Panc1 (cell line): ENCODE measurements at places on chromosomes 7 and 10. TPM values are rescaled to one million over a fixed set of nuclear protein-coding genes. Genes with fewer than 3 reads are reported as not detected.

The GSTK1 gene
- 100 TPM for total RNA-seq

GRCh38 chr10:70350501-70350900 lies 31.9 kb downstream of the LRRC20 start:
- no peaks in the 10 kb centered on the region for H3K36me3 ChIP-seq
- H3K27ac ChIP-seq: no peak overlapping the region
- H3K4me1 ChIP-seq: no peaks in the 10 kb centered on the region
- no peak overlapping the region for H3K4me3 ChIP-seq

The ADCY1 gene
- 2.1 TPM for total RNA-seq

DNA sequence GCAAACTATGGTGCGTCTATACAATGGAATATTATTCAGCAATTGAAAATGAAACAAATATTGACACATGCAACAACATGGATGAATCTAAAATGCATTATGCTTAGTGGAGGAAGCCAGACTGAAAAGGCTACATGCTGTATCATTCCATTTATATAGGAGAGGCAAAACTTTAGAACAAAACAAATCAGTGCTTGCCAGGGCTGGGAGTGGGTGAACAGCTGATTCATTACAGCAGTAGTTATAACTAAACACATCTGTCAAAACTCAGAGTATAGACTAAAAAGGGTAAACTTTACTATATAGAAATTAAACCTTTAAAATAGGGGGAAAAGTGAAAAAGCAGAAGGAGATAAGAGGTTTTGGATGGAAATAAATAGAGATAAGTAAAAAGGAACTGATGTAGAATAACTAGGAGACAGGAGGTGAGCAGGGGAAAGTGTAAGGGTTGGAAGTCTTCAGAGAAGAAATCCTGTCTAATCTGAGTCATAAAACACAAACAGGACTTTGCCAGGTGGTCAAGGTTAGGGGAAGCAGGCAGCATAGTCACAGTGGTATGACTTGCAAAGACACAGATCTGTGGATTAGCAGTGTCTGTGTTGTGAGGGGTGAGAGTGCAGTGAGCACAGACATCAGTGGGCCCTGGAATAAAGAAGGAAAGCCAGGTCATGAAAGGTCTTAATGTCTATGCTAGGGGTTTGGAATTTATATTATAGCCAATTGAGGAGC lies 349.8 kb downstream of the PHTF2 start:
- no peaks in the 10 kb centered on the region; the same call in 1 of the 2 replicates for H3K27me3 ChIP-seq
- no peak overlapping the region for H3K4me3 ChIP-seq
- H3K27ac ChIP-seq: no peak overlapping the region
- H3K36me3 ChIP-seq: no peaks in the 10 kb centered on the region
- H3K4me1 ChIP-seq: no peaks in the 10 kb centered on the region

The KEL gene
- total RNA-seq: 0.44 TPM

DNA sequence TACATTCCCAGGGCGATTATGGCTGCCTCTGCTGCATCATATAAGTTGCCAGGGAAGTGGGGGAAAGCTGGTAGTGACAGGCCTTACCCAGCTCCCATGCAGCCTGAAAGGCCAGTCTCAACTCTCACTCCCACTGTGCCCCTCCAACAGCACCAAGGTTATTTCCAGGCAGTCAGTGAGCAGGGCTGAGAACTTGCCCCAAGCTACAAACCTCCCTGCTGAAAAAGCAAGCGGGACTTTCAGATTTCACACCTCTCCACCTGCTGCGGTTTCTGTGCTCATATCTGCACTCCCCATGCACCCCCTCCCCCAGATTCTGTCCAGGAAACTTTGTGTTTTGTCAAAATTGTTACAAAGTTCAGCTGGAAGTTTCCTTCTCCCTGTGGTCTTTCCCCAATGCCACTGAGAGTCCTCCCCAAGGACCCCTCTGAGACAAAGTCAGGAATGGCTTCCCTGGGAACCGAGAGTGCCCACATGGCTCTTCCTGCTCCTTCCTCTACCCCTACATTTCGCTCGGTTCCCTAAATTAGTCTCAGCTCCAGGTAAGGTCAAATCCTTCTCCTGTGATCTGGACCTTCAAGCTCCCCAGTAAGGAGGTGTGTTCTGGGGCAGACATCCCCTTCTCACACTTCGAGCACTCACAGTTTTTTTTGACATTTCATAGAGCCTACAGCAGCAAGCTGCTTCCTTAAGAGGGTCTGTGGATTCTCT lies 25.3 kb upstream of the WNT2 start:
- no peak for DNase-seq
- no peak overlapping the region for H3K4me3 ChIP-seq
- peaks cover 3% of the 10 kb centered on the region; the same call in 1 of the 2 replicates for H3K27me3 ChIP-seq
- no peak overlapping the region for H3K27ac ChIP-seq
- H3K36me3 ChIP-seq: no peaks in the 10 kb centered on the region

- H3K4me3 ChIP-seq: no peak overlapping the region
- H3K4me1 ChIP-seq: no peaks in the 10 kb centered on the region
- H3K36me3 ChIP-seq: no peaks in the 10 kb centered on the region
These were observed 154.8 kb downstream of the GRID1 start for GRCh38 chr10:86211691-86212390.

The HEPACAM2 gene
- not detected for total RNA-seq

DNA sequence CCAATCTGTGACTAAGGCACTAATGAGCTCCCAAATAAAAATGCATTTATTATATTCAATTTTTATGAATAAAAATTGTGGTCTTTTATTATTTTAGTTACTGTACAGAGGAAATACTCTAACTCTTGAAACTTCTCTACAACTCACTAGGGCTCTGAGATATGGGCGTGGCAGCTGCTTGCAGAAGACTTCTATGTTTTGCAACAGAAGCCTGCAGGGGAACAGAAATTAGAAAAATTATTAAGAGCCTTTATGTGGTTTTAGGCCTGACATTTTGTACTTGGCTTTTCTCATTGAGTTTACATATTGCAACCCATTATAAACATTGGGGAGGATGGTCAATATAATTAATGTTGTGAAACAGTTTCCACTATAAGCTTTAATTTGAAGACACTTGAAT lies 581.4 kb downstream of the TNS3 start:
- no peaks in the 10 kb centered on the region for H3K27me3 ChIP-seq
- H3K4me3 ChIP-seq: no peak overlapping the region
- H3K27ac ChIP-seq: no peak overlapping the region

DNA sequence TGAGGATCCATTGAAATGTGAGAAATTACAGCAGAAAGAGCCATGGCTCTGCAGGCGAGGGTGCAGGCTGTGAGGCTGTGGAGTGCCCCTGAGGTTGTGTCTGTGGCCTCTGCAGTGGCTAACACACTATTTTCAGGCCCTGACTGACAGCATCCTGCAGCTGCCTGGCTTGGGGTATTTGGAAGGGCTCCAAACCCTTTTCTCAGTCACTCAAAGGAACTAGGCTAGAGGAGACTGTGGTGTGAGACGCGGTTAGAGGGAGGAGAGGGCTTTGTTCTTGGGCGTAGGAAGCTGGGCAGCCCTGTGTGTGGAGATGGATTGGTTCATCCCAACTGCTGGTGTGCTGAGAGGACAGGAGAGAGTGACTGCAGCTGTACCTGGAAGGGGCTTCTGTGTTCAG lies 134.9 kb downstream of the RAMP3 start:
- no peak for DNase-seq
- no peak overlapping the region for H3K27ac ChIP-seq
- H3K36me3 ChIP-seq: no peaks in the 10 kb centered on the region
- no peaks in the 10 kb centered on the region for H3K27me3 ChIP-seq
- no peaks in the 10 kb centered on the region for H3K4me1 ChIP-seq

The PDZD7 gene
- 1.8 TPM for total RNA-seq

- DNase-seq: no peak
- no peak overlapping the region for H3K4me3 ChIP-seq
- H3K27me3 ChIP-seq: no peaks in the 10 kb centered on the region
- no peak overlapping the region for H3K27ac ChIP-seq
- H3K4me1 ChIP-seq: no peaks in the 10 kb centered on the region
These were observed 43.2 kb downstream of the KAT6B start for GRCh38 chr10:74869635-74870034.

GRCh38 chr10:97891497-97892167 lies 42.0 kb downstream of the GOLGA7B start:
- no peak for DNase-seq
- H3K27ac ChIP-seq: no peak overlapping the region
- no peak overlapping the region for H3K4me3 ChIP-seq

The TMEM270 gene
- 0.72 TPM for total RNA-seq

The CCL24 gene
- not detected for total RNA-seq

- H3K27me3 ChIP-seq: no peaks in the 10 kb centered on the region
- H3K27ac ChIP-seq: no peak overlapping the region
- DNase-seq: no peak
- no peaks in the 10 kb centered on the region for H3K36me3 ChIP-seq
These were observed 22.1 kb upstream of the PPP1R17 start for GRCh38 chr7:31664890-31665289.

DNA sequence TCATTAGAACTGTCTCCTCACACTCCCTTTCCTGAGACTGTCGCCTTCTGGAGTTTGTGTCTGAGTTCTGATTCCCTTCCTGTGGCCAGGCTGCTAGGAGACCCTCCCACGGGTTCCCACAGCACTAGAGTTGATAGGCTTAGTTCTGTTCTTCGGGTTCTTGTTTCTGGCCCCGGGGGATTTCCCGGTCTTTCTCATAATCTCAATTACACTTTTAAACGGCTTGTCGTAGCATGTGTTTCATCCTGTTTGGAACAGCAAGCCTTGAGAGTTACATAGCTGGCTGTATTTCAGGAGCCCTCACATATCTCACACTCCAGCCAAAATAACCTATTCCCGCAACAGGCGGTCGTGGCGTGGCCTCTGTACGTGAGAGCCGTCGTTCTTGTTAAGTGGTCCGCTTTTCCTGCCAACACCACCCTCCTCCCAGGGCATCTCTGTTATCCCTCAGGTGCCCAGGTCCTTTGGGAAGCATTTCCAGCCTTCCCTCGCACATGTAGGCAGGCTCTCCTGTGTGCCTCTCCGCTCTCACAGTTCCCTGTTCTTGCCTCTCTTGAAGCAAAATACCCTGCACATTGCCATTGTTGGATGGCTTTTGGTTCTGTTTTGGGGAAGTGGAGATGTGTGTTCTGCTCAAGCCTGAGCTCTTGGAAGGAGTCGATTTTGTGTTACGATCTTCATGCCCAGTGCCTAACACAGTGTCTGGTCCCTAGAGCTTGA lies 46.0 kb downstream of the CDC123 start:
- no peaks in the 10 kb centered on the region for H3K4me1 ChIP-seq
- H3K27ac ChIP-seq: no peak overlapping the region
- H3K4me3 ChIP-seq: no peak overlapping the region
- DNase-seq: no peak
- no peaks in the 10 kb centered on the region for H3K27me3 ChIP-seq

DNA sequence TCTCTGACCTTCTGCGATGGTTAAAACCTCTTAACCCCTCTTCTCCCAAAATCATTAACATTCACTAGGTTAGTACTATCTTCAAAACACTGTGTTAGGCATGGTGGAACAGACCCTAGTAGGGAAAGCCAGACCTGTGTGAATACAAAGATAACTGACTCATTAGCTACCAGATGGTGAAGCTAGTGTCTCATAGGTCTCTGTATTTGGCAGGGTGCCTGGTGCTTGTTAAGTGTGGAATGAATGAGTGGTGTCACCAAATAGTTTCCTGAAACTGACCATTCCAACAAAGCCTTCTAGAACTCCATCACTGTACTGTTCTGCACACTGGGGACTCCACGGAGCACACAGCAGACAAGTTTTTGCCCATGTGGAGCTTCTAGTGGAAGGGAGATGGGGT lies 27.7 kb upstream of the TM9SF3 start:
- H3K27me3 ChIP-seq: no peaks in the 10 kb centered on the region
- no peak overlapping the region for H3K4me3 ChIP-seq
- no peak overlapping the region for H3K27ac ChIP-seq
- H3K36me3 ChIP-seq: no peaks in the 10 kb centered on the region

GRCh38 chr7:155829796-155830470 lies 17.7 kb upstream of the SHH start:
- peaks cover 3% of the 10 kb centered on the region for H3K4me1 ChIP-seq
- no peaks in the 10 kb centered on the region for H3K36me3 ChIP-seq
- no peak overlapping the region for H3K4me3 ChIP-seq
- DNase-seq: no peak

- H3K27ac ChIP-seq: no peak overlapping the region
- H3K27me3 ChIP-seq: peaks cover 3% of the 10 kb centered on the region; the same call in 1 of the 2 replicates
- no peak overlapping the region for H3K4me3 ChIP-seq
- H3K36me3 ChIP-seq: no peaks in the 10 kb centered on the region
These were observed 55.0 kb upstream of the LBX1 start for GRCh38 chr10:101284101-101284743.

DNA sequence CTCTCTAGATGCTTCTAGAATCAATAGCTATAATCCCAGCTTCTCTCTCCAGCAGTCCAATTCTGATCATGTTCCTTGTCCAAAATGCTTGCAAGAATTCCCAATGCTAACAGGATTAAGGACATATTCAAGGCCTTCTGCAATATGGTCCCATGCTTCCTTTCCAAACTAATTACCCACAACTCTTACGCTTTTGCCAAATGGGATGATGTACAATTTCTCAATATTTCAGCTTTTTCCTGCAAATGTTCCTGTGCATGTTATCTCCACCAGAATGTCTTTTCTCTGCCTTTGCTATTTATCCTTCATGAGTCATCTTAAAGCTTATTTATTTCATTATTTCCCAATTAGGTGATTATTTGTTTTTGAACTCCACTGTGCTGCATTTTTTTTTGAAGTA lies 556.4 kb downstream of the SORCS1 start:
- no peaks in the 10 kb centered on the region for H3K4me1 ChIP-seq
- H3K36me3 ChIP-seq: no peaks in the 10 kb centered on the region
- no peak overlapping the region for H3K4me3 ChIP-seq
- DNase-seq: no peak
- H3K27me3 ChIP-seq: no peaks in the 10 kb centered on the region

GRCh38 chr7:148905093-148905666 lies 21.1 kb upstream of the EZH2 start:
- H3K36me3 ChIP-seq: no peaks in the 10 kb centered on the region
- H3K4me1 ChIP-seq: no peaks in the 10 kb centered on the region
- no peak for DNase-seq
- H3K27ac ChIP-seq: no peak overlapping the region

The COL26A1 gene
- 25.8 TPM for total RNA-seq

- H3K36me3 ChIP-seq: no peaks in the 10 kb centered on the region
- H3K4me3 ChIP-seq: no peak overlapping the region
- no peaks in the 10 kb centered on the region for H3K4me1 ChIP-seq
These were observed 1.3 kb downstream of the CAMK2B start for GRCh38 chr7:44324204-44324480.

DNA sequence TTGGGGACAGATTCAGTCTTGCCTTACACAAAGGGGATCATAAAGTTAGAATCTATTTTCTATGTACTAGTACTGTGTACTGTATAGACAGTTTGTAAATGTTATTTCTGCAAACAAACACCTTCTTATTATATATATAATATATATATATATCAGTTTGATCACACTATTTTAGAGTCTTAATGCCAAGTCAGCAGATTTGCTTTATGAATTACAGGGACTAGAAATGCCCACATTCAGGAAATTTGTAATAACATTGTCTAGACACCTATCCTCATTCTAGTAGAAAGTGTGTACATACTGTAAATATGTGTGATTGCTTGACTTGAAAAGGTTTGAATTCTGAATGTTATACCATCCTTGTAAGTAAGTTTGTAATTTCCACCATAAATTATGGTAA lies 111.2 kb downstream of the NSUN6 start:
- no peak overlapping the region for H3K27ac ChIP-seq
- DNase-seq: no peak
- H3K27me3 ChIP-seq: no peaks in the 10 kb centered on the region

GRCh38 chr10:96971324-96971723 lies 139.2 kb downstream of the LCOR start:
- H3K4me1 ChIP-seq: no peaks in the 10 kb centered on the region
- no peak overlapping the region for H3K27ac ChIP-seq
- H3K4me3 ChIP-seq: no peak overlapping the region
- H3K27me3 ChIP-seq: no peaks in the 10 kb centered on the region

The MALRD1 gene
- total RNA-seq: not detected
